Stimulated activated CD8-positive, alpha-beta memory T cell treated with anti-CD3 and anti-CD28 coated beads, Interleukin-2, amount 100 ng/mL, for 1 hour (primary cell): ENCODE measurements at places on chromosomes 12 and 14.

- DNase-seq = no peak
Observed at GRCh38 chr14:64645220-64645892, 58.9 kb upstream of the PLEKHG3 start.

GRCh38 chr14:89315493-89316470, 101.3 kb downstream of the FOXN3 start:
- DNase-seq = no peak

- no peak for DNase-seq
Observed at GRCh38 chr12:5514545-5514944, 82.6 kb downstream of the NTF3 start.

GRCh38 chr12:45718306-45718705, 11.2 kb upstream of the ARID2 start:
- DNase-seq = no peak

DNA sequence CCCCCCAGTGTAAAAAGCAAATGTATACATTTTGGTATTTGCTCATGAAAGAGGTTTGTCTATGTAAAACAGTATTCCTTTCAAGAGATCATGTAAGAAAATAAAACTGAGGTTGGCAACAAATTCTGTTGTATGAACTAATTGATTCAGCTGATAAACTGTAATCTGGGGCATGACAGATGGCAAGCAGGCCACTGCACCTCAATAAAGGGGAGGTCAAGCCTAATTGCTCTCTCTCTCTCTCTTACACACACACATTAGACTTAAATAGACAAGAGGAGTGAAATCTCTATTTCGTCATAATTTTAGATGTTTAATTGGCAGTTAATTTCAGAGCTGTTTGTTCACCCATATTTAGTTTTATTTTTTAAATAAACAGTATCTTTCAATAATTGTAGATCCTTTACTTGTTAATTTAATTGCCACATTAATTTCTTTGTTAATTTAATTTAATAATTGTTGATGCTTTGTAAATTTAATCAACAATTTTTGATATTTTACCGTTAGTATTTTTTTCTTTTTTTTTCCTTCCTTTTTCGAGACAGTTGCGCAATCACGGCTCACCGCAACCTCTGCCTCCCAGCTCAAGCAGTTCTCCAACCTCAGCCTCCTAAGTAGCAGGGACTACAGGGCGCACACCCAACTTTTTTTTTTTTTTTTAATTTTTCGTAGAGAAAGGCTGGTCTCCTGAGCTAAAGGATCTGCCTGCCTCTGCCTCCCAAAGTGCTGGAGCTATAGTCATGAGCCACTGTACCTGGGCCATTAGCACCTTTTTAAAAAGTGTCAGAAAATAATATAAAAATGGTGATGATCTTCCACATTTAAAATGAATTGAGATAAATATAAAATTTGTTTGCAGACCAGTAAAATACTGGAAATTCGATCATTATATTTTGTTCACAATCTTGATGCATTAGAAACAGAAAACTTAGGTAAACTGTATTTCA, 577.7 kb downstream of the SLC16A7 start:
- DNase-seq = no peak

GRCh38 chr12:7209958-7210357, 20.5 kb downstream of the PEX5 start:
- no peak for DNase-seq

GRCh38 chr12:129036135-129036534, 182.9 kb downstream of the GLT1D1 start:
- no peak for DNase-seq

- DNase-seq = no peak
Observed at GRCh38 chr12:75692876-75693275, 181.5 kb upstream of the KRR1 start.

DNA sequence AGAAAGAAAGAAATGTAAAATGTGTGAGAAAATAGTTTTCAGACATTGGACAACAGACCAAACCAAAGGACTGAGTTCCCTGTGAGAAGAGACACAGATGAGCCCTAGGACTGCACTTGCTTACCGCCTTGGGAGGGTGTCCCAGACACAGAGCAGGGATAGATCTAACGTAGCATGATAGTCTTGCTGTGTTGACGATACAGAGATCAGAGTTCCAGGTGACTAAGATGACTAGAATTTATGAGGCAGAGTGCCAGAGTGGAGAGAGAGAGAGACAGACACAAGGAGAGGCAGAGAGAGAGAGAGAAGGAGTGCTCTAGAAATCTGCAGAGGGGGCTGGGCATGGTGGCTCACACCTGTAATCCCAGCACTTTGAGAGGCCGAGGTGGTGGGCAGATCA, 148.2 kb upstream of the LMNTD1 start:
- DNase-seq = no peak

- DNase-seq = no peak
Observed at GRCh38 chr12:22282283-22282682, 52.2 kb downstream of the ST8SIA1 start.

- no peak for DNase-seq
Observed at GRCh38 chr14:89260898-89261297, 156.1 kb downstream of the FOXN3 start.

GRCh38 chr14:88009486-88009885, 4.6 kb downstream of the GPR65 start:
- no peak for DNase-seq

DNA sequence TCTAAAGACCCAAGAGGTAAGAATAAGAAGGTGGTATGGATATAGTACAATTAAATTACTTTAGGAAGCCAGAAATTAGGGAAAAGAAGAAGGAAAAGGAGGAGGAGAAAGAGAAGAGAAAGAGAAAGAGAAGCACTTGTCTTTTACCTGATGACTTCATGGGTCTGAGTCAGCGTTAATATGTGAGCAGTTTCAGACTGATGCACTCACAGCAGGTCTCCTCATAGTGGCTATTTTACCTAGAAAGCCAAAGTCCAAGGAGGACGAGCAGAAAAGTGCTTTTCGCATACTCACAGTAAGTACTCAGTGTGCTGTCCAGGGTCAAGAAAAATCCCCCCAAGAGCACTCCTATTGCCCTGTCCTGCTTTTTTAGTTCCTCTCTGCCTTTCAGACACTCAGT, 222.1 kb downstream of the C12orf42 start:
- no peak for DNase-seq

DNA sequence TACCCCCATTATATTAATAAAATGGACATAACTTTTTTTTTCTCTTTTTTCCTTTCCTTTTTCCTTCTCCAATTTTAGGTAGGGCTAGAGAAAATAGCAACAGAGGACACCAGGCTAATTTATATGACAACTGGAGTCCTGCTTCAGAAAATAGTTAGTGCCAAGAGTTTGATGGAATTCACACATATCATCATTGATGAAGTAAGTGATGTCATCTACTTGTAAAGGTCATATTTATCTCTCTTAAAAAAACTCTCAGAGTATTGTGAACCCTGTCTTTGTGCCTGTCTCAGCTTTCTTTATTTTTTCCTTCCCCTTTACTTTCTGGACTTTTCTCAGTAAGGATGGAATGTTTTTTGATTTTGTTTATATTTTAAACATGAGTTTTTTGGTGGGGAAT, 24.3 kb upstream of the RD3L start:
- DNase-seq = no peak

DNA sequence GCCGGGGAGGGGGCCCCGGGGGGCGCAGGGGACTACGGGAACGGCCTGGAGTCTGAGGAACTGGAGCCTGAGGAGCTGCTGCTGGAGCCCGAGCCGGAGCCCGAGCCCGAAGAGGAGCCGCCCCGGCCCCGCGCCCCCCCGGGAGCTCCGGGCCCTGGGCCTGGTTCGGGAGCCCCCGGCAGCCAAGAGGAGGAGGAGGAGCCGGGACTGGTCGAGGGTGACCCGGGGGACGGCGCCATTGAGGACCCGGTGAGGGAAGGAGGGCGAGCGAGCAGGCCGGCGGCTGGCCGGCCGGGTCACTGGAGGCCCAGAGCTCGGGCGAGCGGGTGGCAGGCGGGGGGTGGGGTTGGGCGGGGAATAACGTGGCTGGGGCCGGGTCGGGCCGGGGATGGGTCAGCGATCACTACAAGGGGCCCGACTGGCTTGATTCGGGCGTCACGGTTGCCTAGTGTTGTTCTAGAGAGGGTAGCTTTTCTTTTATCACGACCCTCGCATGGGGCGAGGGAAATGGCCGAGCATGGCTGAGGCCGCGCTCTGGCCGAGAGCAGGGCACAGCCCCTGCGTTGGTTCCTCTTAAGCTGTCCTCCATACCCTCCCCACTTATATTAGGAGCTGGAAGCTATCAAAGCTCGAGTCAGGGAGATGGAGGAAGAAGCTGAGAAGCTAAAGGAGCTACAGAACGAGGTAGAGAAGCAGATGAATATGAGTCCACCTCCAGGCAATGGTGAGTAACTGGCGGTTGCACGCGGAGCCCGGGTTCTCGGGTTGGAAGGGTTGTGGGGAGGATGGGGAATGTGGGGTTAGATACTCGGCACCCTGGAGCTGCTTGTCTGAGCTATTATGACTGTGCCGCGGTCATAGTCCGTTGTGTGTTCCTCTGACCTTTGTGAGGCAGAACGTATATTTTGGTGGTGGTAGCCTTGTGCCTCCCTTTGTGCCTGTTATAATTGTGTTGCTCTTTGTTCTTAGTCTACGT, 603 bp downstream of the PABPN1 start:
- no peak for DNase-seq

GRCh38 chr14:59481871-59482540, 2.2 kb downstream of the L3HYPDH start:
- no peak for DNase-seq

DNA sequence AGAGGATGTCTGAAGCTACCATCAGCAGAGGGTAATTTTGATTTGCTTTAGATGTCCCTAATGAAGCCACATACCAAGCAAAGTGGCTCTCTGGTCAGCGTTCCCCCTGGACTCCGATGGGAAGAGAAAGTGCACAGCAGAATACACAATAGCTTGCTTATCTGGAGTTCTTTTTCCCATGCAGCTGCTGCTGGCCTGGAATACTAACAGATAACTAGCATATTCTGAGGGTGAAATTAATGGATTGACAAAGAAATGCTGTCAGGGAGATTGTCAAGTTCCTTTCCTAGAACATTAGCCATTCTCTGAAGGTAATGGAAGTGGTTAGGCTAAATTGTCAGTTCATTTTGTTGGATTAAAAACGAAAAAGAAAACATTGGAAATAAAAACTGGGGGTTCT, 391.3 kb downstream of the FLRT2 start:
- no peak for DNase-seq

- DNase-seq = no peak
Observed at GRCh38 chr12:105470601-105471000, 140.1 kb downstream of the C12orf75 start.

- no peak for DNase-seq
Observed at GRCh38 chr14:30855345-30856037, 18.9 kb upstream of the COCH start.

DNA sequence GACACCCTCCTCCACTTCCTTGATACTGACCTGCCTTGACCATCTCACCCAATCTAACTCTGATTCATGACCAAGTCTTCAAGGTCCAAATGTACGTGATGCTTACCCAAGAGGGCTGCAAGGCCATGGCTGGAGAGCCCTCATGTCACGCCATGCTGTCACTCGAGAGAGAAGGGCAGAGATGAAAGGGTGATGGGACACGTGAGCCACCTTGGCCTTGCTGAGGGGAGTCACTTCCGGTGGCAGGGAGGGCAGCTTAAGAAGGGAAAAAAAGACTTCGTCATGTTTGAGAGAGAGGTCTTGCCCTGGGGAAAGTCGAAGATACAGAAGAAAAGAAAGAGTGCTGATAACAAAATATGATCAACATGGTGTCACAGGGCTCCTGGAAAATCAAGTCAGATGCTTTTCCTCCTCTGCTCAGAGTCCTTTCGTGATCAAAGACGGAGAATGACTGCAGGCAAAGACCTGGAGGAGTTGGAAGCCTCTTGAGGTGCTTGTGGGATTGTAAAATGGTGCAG, 3.3 kb upstream of the SCARB1 start:
- DNase-seq = no peak

DNA sequence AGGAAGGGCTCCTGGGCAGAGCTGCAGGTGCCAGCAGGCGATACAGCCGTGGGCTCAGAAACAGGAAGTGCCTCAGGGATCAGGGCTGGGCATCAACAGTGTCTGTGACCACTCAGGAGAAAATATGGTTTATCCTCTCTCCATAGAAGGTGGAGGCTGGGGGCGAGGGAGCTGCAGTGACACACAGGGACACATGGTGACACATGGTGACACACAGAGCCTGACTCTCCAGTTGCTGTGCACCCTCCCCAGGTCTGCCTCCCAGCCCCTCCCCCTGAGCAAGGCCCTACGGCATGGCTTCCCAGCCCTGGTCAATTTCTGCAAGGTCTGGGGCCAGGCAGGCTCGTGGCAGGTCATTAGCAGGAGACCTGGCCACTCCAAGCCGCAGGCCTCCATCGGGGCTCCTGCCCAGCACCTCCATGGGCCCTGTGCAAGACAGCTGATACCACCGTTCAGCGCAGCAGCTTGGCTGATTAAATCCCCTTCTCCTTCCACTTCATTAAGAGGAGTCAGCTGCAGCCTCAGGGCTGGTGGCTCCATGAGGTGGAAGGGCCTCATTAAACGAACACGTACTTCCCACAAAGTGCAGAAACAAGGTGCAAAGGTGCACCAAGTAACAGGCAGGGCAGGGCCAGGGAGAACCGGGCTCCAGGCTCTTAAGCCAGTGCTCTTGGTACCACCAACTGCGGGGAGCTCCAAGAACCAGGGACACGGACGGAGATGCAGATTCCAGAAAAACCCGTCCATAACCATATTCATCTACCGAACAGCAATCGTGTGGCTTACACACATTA, 60.7 kb downstream of the CCNK start:
- no peak for DNase-seq

- DNase-seq = no peak
Observed at GRCh38 chr12:2489275-2489674, 305.5 kb upstream of the FKBP4 start.

GRCh38 chr12:105033851-105034250, 47.7 kb downstream of the NOPCHAP1 start:
- DNase-seq = no peak

DNA sequence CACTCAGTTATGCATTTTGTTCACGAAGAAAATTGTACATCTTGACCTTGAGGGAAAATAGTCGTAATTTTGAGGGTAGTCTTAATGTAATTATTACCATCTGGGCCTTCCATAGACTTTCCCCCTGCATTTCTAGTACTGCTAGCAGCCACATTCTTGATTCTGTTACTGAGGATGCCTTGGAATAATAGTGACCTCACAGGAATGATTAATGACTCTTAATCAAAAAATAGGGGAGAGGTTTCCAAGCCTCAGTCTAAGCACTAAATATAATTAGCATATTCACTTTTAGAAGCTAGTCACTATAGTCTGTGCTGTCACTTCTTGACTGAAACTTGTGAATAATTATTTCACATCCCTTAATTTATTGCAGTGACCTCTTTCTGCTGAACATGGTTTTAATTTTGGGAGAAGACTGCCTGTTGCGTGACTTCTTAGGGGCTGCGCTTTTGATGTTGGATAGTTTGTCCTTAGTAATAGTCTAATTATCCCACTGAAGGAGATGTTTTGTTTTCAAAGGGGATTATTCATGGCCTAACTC, 400.5 kb downstream of the ADAMTS20 start:
- DNase-seq = no peak
